GM12878 (cell line): ENCODE measurements at places on chromosomes 2 and 18.

DNA sequence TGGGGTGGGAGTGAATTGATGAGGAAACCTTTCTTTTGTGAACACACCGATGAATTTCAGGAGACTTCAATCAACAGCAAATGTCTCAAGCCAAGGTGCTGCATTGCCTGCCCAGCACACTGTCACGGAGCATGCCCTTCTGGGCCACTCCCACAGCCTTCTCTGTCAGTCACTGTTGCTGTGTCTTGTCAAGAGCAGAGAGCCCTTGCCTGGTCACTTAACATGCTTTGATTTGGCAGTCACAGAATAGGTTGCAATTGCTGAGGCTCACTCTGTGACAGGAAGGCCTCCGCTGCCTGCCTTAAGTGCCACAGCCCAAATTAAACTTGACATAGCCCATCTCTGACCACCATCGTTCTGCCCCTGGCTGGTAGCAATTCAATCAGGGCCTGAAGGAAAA is 225.4 kb downstream of the PID1 start:
- no peak for DNase-seq

DNA sequence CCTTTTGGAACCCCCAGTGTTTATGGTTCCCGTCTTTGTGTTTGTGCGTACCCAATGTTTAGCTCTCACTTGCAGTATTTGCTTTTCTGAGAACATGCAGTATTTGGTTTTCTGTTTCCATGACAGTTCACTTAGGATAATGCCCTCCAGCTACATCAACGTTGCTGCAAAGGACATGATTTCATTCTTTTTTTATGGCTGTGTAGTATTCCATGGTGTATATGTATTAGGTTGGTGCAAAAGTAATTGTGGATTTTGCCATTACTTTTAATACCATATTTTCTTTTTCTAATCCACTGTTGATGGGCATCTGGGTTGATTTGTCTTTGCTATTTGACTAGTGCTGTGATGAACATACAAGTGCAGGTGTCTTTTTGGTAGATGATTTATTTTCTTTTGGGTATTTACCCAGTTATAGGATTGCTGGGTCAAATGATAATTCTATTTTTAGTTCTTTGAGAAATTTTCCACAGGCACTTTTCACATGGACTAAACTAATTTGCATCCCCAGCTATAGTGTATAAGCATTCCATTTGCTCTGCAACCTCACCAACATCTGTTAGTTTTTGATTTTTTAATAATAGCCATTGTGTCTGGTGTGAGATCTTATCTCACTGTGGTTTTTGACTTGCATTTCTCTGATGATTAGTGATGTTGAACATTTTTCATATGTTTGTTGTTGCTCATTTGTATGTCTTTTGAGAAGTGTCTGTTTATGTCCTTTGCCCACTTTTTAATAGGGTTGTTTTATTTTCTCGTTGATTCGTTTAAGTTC is 63.6 kb downstream of the CERS6 start:
- DNase-seq = no peak

DNA sequence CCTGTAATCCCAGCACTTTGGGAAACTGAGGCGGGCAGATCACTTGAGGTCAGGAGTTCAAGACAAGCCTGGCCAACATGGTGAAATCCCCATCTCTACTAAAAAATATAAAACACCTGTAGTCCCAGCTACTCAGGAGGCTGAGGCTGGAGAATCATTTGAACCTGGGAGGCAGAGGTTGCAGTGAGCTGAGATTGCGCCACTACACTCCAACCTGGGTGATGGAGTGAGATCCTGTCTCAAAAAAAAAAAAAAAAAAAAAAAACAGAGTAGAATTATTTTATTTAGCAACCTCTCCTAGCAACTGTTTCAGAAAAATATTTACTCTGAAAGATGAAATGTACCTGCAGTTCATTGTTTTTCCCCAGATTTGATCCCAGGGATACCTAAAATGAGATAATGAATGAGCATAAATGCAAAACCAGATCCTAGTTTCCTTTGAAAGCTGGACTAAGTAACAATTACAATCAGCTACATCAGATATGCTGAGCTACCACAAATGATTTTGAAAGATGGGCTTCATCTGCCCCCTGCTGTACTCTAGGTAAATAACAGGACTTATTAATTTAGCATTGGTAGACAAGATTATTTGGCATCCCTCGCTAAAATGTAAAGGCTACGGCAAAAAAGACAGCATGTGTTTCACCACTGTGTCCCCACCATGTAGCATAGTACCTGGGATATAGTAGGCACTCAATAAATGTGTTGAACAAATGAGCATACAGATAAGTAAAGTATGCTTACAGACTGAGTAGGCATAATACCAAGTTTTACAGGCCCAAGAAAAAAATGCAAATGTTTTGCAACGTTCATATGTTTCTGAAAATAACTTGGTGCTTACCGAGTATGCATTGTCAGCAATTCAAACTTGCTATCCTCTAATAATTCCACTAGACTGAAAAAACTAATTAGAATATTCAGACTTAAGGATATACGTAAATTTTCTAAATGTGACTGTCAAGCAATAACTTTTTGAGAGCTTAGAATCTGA is 102.5 kb downstream of the ATL2 start:
- peak; percentile 65 for DNase-seq

DNA sequence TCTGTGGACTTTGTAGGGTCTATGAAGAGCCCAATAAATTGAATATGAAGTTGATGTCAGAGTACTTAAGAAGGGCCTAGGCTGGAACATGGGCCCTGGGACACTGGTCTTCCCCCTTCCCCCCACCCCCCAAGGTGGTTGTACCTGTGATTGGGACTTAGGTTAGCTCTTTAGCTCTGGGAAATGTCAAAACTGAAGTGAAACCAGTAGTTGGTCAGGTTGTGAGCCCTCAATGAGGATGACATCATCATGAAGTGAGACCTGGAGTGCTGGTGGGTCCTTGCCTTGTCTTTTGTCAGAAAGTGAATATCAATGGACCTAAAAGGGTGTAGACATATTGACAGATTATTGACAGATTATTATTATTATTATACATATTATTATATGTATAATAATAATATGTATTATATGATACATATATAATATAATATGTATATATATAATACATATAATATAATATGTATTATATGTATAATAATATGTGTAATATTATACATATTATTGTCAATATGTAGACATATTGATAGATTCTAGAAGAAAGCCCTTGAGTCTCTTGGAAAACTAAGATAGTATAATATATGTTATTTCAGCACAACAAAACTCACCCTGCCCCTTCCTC is 5.4 kb downstream of the MARS2 start:
- DNase-seq = peak; percentile 62

GRCh38 chr2:231034291-231034882 is 2.9 kb upstream of the C2orf72 start:
- DNase-seq = no peak

DNA sequence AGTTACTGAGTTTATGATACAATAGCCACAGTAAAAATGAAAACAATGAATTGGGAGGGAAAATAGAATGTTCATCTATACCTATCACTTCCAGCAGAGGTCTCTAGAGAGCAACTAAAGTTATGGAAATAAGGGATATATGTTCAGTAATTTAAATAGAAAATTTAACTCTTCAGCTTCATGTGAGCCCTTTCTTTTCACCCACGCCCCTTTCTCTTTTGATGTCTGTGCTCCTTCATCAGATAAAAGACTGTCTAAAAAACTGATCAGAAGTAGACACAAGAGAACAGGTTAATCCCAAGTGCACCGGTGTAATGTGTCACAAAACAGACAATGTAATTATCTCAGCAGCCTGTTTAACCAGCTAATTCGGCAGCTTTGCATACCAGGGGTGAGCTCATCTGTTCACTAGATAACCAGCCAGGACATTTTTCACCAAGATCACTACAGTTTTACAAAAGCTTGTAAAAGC is 238.5 kb upstream of the ERBB4 start:
- peak; percentile 17 for DNase-seq

- no peak for DNase-seq
These were observed 195.0 kb downstream of the CCDC102B start for GRCh38 chr18:68992719-68993482.

DNA sequence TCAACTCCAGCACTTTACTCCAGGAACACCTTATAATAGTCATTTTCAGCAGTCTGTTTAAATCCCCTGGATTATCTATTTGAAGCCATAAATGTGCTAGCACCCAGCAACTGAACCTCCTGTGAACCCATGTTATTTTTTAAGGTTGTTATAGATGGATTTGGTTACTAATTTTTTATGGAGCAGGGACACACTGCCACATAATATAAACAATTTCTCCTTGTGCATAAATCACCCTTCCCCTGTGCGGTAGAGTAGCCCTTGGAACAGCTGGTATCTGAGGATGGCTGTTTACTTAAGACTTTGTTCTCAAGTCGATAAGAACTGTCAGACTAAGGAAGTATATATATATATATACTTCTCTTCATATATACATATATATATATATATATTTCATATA is 367.4 kb downstream of the EPHA4 start:
- no peak for DNase-seq

DNA sequence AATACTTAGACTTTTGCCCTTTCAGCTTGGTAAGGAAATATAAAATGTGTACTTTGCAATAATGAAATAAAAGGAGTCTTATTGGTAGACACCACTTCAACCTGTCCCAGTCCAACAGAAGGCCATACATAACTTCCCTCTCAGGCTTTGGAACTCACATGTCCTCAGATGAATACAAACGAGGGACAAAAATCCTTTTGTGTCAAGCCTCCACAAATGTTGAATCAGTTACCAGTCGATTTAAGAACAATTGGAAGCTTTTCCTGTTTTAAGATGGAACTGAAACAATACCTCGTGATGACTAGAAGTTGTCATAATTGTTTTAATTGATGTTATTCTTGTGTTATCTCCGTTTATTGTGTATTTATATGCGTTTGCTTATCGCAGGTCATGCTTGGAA is 385.1 kb upstream of the POU3F3 start:
- no peak for DNase-seq

DNA sequence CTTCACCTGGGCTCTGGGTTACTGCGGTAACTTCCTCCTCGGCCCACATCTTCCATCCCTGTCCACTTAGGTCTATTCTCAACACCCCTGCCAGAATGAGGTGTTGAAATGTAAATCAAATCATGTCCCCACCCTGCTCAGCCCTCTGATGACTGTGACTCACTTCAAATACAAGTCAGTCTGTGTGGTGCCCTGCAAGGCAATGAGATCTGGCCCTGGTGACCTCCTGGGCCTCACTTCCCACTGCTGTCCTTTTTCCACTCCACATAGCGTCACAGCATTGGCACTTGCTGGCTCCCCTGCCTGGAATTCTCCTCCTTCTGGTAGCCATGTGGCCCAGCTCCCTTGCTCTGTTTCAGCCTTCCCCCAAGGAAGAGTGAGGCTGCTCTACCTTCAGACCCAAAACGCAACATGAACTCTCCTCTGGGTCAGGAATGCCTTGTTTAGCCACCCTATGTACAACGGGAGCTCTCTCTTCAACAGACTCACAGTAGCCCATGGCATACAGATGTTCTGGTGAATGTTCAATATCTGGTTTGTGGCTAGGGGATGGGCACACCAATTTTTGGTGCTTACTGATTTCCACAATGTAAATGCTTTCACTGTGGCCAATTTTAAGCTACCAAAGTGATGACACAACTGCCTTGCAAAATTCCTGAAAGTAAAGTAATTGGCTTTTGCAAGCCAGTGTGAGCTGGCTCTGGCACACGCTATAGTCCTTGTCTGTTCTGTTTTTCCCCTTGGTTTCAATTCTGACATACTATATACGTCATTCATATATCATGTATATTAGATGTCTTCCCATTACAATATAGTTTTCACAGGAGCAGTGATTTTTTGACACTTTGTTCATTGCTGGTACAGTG is 550.3 kb upstream of the HS6ST1 start:
- no peak for DNase-seq

GRCh38 chr2:2238726-2239269 is 92.3 kb downstream of the MYT1L start:
- DNase-seq = no peak

- DNase-seq = no peak
These were observed 66.9 kb upstream of the MAP3K20 start for GRCh38 chr2:173008786-173009185.

DNA sequence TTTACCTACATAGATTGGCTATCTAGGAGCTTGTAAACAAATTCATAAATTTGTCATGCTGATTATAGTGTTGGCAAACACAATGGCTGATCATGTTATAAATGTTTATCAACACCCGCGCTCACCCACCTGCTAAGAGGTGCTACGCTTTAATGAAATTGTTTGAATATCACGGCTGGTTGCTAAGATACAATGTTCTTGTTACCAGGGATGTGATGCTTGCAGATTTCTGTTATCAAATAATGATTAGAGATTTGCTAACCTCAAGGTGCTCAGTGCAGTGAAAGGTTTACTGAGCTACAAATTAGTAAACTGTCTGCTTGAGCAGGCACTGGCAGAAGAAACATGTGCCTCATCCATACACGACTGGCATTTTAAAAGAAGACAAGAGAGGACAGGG is 160.0 kb upstream of the ZEB2 start:
- DNase-seq = no peak

GRCh38 chr2:109400102-109400501 is 213.7 kb downstream of the SEPTIN10 start:
- DNase-seq = no peak

DNA sequence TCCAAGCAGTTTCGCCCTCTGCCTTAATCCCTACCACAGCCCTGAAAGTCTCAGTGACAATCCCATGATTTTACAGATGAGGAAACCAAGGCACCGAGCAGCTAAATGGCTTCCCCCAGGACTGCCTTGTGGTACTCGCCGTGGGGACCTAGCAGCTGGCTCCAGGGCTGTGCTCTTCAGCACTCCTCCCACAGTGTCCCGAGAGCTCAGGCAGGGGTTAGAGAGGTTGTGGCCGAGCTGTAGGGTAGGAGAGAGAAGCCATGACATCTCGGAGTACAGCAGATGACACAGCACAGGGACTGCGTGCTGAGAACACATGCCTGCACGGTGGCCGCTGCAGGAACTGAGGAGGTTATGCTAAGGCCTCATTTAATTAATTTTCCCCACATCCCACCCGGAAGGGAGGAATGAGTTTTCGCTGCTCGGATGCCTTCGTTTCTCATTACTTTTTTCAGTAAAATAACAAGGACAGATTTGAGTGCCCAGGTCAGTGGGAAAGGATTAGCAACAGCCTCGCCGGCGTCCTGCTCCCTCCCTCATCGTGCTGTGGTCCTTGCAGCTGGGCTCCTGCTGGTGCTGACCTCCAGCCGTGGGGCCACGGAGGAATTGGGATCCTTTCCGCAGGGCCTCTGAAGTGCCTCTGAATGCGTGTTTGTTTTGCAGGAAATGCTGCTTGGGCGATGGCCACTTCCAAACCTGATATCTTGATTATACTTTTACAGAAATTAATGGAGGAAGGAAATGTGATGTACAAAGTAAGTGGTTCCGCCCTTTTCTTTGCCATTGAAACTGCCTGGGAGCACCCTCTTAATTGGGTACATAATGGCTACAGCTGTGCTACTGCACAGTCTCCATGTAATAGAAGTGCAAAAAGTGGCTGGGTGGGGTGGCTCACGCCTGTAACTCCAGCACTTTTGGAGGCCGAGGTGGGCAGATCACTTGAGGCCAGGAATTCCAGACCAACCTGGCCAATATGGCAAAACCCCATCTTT is 61.2 kb downstream of the WDSUB1 start:
- DNase-seq = no peak

GRCh38 chr2:16279201-16279570 is 338.8 kb downstream of the MYCN start:
- no peak for DNase-seq
